ENCODE measurements at places on chromosomes 7 and 10. TPM values are rescaled to one million over a fixed set of nuclear protein-coding genes. Genes with fewer than 3 reads are reported as not detected.

GET4 gene
- total RNA-seq, result 32.1 TPM

HOXA5 gene
- 3.8 TPM for total RNA-seq

MLXIPL gene
- total RNA-seq, result 0.32 TPM

FXYD4 gene
- total RNA-seq, result not detected

CYP3A4 gene
- not detected for total RNA-seq

GRM8 gene
- total RNA-seq, result not detected

CPED1 gene
- total RNA-seq, result 3.6 TPM

SPDYE18 gene
- total RNA-seq, result not detected

TRIM50 gene
- total RNA-seq, result not detected

NRCAM gene
- total RNA-seq, result 20.0 TPM

GPR158 gene
- total RNA-seq, result not detected

CBLL1 gene
- 27.5 TPM for total RNA-seq

IL6 gene
- total RNA-seq, result 0.28 TPM

CPXM2 gene
- total RNA-seq, result not detected

ITIH5 gene
- total RNA-seq, result not detected

CPA2 gene
- 0.17 TPM for total RNA-seq

UNCX gene
- not detected for total RNA-seq

CYP3A7 gene
- total RNA-seq, result not detected

AS3MT gene
- total RNA-seq, result 6.4 TPM

VGF gene
- 0.14 TPM for total RNA-seq

IFIT3 gene
- total RNA-seq, result 54.8 TPM

ANKRD22 gene
- total RNA-seq, result 0.35 TPM

MAPK8 gene
- 34.0 TPM for total RNA-seq

OGA gene
- 56.9 TPM for total RNA-seq
